AML-193 (cell line): ENCODE measurements at places on chromosomes 5 and 9.

DNA sequence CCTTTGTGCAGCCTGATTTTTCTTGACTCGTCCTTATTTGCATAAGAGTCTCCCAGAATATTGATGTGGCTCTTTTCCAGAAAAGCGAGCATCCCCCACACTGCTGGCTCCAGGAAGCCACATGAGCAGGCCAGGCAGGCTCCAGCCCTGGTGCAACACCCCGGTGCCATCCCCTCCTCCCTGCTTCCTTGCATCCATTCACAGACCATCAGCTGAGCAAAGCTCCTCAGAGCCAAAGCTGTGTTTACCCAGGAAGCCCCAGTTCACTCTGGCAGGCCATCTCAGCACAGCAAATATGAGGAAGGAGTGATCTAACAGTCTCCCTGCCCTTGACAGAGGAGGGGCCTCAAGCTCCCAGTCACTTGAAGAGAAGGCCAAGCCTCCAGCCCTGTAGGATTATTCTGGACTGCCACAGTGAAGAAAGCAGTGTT lies 34.4 kb downstream of the INSYN2B start:
- DNase-seq, result no peak

DNA sequence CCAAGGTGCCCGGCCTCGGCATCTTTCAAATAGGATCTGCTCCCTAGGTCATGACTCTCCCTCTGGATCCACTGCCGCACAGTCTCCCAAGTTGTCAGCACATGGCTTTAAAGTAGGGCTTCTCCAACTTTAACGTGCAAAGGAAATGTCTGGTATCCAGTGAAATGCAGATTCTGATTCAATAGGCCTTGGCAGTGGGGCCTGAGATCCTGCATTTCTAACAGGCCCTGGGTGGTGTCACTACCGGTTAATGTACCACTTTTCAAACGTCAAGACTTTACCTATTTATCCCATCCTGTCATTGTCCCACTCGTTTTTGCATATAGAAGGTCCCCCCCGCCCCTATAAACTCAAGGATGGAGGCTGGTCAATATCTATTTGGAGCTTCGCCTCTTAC lies 137.6 kb upstream of the ZNF618 start:
- DNase-seq, result no peak

DNA sequence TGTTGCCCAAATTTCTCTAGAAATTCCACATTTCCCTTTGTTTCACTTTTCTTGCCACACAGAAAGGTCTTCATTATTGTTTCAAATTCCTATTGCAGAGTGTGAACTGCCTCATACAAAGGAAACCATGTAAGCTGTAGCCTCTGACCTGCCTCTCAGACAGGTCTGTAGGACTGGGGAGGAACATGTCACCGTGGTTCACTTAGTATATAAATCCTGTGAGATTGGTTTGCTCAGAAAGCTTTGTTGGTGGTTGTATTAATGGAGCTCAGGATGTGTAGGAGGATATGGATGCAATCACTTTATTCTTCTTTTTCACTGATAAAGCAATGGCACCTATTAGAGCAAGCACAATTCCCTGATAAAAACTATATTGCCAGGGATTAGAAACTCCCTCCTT lies 4.2 kb downstream of the SGCD start:
- no peak for DNase-seq

GRCh38 chr9:74856989-74857388 lies 30.7 kb downstream of the TRPM6 start:
- DNase-seq, result no peak
